ENCODE measurements at places on chromosomes 11 and 22.

DNA sequence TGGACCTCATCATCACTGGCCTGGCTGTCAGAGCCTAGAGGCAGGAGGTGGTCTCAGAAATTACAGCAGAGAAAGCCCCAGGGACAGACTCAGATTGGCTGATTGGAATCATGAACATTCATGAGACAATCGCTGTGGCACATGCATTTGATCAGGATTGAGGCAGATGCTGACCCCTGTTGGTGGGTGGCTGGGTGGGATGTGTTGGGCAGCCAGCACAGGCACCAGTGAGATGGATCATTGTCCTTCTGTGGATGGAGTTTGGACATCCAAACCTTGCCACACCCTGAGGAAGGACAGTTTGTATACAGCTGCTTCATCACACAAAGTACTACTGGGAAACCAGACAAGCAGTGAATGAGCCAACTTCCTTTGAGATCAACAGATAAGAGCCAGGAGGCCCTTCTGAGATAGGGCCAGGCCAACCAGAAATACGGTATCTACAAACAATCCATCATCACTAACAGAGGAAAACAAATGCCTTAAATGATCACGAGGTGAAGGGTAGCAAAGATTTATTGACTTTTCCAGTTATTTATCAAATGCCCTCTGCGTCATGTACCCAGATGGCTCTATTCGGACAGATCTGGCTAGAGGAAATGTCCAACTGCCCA, 17.3 kb downstream of the COMMD9 start:
- DNase-seq, result no peak

DNA sequence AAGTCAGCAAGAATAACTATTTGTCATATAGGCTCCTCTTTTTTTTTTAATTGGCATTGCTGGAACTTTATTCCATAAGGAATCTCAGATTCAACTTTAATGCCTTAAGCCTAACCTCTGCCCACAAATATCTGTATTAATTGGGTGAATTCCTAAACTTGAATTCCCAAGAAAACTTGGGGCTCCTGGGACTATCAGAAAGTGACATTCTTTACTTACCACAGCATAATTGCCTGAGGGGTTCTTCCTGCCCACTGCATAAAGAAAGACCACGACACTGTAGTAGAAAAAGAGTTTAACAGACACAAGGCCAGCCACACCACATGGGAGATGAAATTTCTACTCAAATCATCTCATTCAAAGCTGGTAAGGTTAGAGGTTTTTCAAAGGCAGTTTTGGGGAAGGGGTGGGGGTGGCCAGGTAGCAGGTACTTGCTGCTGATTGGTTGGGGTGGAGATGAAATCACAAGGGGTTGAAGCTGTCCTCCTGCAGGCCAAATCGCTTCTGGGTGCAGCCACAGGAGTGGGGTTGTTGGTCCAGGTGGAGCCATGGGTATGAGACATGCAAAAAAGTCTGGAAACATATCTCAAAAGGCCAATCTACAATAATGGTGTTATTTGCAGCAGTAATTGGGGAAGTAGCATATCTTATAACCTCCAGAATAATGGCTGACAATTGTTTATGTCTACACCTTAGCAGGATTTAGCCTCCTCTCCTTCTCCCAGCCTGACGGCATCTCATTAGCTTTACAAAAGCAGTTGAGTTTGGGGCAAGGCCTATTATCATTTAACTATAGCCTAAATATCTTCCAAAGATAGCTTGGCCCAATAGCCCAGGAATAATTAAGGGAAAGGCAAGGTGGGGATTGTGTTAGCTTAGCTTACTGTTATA, 4.8 kb upstream of the NLRP10 start:
- no peak for DNase-seq

GRCh38 chr22:47574556-47574955, 812.1 kb downstream of the TBC1D22A start:
- no peak for DNase-seq

GRCh38 chr11:131944736-131945135, 574.3 kb downstream of the NTM start:
- no peak for DNase-seq

DNA sequence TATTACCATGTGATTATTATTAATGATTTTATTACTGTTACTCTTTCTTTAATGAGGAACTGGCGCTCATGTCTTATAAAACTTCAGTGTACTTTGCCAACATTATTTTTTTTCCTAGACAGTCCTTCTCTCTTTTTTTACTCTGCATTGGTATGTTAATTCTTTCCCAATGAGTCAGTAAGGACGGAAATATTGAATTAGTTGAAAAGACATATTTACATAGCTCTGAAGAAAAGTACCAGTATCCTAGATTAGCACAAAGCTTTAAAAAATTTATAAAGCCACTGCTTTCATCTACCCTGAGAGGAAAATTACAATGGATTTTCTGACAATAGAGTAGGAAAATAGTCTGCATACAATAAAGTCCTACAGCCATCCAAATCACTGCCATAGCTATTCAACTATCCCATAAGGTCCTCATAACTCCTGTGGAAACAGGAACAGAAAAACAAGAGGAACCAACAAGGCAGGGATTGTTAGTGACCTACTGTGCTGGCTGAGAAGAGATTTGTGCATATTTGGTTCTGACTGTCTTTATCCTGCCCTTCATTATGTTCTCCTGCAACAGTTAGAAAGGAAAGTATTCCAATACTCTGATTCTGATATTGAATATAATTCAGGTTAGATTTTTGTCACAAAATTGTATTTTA, 314.4 kb downstream of the AASDHPPT start:
- DNase-seq, result no peak

GRCh38 chr11:10116588-10116987, 177.4 kb downstream of the SBF2 start:
- DNase-seq, result no peak

GRCh38 chr22:39463931-39464390, 7.1 kb downstream of the MGAT3 start:
- no peak for DNase-seq

GRCh38 chr11:4865855-4866254, 15.8 kb upstream of the OR51T1 start:
- no peak for DNase-seq

DNA sequence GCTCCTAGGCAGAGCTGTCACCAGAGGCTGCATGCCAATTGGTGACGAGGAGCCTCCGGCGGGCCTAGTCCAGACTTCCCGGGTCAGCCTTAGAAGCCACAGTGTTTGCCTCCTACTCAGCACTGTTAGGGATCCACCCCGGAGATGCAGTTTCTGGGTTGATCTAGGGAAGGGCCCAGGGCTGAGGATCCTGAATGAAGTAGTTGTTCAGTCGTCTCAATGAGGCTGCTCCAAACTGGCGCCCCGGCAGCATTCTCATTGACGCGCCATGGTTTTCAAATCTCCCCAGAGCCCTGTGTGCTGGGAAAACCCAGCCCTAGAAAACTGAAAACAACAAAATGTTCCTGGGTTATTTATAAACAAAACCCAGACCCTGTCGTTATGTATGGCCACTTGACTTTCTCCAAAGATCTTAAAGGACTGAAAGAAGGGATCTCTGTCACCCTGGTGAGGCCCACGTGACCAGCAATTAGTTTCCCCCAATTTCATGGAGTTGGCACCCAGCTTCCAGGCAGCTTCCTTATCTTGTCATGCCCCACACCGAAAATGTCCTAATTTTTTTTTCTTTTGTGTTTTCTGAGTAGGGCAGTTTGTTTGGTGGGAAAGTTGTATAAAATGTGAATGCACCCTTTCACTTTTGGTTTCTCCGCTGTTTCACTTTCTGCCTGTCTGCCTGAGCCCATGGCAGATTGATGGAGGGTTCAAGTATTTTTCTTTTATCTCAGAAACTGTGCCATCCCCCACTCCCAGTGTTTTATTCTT, 2.0 kb upstream of the EHD1 start:
- no peak for DNase-seq

DNA sequence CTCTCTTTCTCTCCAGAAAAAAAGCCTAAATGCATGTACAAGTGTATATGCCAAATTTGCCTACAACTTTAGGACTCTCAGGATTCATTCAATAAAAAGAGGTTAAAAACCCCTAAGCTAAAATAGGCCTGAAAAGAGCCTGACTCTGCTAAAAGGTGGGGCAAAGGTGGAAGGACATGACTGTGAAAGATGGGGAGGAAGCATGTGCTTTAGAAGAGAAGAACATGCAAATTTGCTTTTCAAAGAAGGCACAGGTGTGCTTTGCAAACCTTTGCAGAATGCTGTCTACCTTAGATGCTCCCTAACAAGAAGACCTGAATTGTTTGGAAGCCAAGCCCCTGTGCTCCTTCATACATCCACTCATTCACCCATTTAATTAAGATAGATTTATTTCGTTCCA, 87.4 kb downstream of the GRIA4 start:
- no peak for DNase-seq

DNA sequence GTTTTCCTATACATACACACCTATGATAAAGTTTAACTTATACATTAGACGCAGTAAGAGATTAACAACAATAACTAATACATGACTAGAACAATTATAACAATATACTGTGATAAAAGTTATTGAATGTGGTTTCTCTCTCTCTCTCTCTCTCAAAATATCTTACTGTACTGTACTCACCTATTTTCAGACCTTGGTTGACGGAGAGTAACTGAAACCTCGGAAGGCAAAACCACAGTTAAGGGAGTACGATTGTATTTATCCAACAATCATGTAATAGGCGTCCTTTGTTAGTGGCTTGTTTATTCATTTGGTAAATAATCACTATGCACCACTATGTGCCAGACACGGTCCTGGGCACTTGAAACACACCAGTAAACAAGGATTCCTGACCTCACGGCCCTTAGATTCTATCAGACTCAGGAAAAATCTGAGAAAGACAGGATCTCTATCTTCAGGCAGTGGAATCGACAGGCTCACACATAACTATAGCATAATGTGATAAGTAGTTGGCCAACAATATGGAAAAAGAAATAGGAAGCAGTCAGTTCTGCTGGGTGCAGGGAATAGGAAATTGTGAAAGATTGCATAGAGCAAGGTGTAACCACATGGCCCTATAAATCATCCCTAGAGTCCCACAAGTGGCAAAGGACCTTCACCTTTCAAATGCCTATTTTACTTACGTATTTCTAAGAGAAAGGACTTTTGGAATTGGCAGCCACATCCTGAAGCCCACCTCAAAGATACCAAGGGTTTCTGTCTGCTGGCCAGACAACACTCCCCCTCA, 12.0 kb downstream of the ETS1 start:
- no peak for DNase-seq

DNA sequence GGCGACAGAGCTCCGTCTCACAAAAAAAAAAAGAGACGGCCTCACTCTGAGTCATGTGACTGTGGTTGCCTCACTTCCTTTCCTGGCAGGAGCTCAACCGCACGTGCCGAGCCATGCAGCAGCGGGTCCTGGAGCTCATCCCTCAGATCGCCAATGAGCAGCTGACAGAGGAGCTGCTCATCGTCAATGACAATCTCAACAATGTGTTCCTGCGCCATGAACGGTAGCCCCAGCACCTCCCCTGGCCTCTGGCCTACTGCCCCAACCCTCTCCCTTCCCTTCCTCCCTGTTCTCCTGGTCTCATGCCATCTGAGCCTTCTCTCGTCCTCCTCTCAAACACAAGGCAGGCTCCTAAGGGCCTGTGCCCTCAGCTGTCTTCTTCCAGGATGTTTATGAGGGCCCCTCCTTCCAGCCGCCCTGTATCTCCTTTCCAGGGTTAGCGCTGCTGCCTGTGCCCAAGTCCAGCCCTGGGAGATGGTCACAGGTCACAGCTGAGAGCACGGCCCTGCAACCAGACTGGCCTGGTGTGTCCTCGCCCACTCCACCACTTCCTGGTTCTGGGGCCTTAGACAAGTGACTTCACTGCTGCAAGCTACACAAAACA, 30.7 kb downstream of the TOM1 start:
- no peak for DNase-seq

- DNase-seq, result no peak
Observed at GRCh38 chr11:14875163-14875562, 16.9 kb downstream of the CYP2R1 start.

- DNase-seq, result no peak
Observed at GRCh38 chr22:36373258-36373579, 14.5 kb downstream of the MYH9 start.

- DNase-seq, result no peak
Observed at GRCh38 chr22:45094081-45094720, 69.5 kb upstream of the NUP50 start.

GRCh38 chr22:48397531-48398180, 1430.0 kb downstream of the BRD1 start:
- DNase-seq, result no peak

DNA sequence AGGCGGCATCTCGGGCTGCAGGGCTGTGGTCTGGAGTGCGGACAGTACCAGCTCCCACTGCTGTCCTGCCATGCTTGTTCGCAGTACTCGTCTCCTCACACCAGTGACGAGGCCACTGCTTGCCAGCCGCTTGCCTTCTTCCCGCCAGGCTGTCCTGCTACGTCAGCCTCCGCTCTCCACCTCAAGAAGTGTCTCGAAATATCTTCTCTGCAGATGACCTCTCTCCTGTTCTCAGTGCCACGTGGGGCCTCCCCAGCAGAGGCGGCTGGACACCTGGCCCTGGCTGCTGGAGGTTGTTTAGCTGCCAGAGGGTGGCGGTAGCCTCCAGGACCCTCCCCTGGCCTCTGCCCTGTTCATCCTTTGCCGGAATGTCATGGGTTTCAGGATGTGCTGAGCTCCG, 3.1 kb upstream of the CCDC188 start:
- no peak for DNase-seq

GRCh38 chr22:45583504-45583903, 80.8 kb downstream of the FBLN1 start:
- no peak for DNase-seq

- DNase-seq, result no peak
Observed at GRCh38 chr11:117837791-117838190, 13.2 kb upstream of the FXYD2 start.

GRCh38 chr11:105244160-105244825, 104.7 kb upstream of the CARD18 start:
- no peak for DNase-seq

- peak; percentile 64 for DNase-seq
Observed at GRCh38 chr11:9758637-9759518, 95.0 kb downstream of the SWAP70 start.

DNA sequence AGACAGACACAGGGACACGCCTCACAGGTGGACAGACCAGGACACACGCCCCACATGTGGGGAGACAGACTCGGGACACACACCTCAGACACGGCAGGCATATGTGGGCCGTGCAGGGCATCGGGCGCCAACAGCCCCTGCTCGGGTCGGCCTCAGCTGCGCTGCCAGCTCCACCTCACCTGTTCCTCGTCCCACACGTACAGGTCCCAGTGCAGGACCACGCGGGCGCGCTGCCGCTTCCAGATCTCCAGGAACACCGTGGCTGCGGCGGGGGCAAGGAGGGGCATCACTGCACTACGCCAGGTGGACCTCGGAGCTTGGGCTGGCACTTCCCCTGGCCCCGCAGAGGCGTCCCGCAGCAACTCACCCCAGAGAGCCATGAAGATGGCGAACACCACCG, 12.4 kb downstream of the ANO9 start:
- DNase-seq, result peak; percentile 2

DNA sequence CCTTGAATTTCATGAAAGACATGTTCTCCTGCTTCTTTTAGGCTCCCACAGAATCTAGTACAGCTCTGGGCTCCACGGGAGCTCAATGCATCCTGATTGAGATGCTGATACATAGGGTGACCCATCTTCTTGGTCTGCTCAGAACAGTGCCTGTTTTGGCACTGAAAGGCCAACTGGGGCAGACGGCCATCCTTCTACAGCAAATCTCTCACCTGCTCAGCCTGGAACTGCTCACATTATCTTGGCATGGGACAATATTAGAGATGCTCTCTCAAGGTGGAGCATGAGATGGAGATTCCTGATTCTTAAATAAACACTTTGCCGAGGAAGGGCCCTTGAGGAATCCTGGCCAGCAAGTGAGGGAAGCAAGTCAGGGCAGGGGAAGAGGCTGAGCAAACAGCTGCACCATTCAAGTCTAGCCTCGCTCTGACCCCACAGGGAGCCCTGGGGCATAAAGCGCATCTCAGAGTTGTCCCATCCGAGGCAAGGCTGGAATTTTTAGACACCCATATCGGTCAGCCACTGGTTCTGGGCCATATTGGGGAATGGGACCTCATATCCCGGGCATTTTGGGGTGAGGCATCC, 58.4 kb upstream of the CSNK2A3 start:
- no peak for DNase-seq
